Tracheal epithelial cell (primary cell): ENCODE measurements at places on chromosomes 1 and 21. TPM values are rescaled to one million over a fixed set of nuclear protein-coding genes. Genes with fewer than 3 reads are reported as not detected.

CCDC185 gene
- not detected in 2 replicates for total RNA-seq

NBPF6 gene
- not detected in 2 replicates for total RNA-seq

KLF17 gene
- 0.24 TPM in 1 of 2 replicates, not detected in the other for total RNA-seq

LIN28A gene
- total RNA-seq = not detected in 2 replicates

RGSL1 gene
- total RNA-seq = not detected in 2 replicates

ASCL5 gene
- total RNA-seq = 0.21 TPM in 1 of 2 replicates, not detected in the other

CD1C gene
- not detected in 2 replicates for total RNA-seq

GOLT1A gene
- total RNA-seq = 1.4 and 4.5 TPM in 2 replicates

TENT5C gene
- 0.21 and 0.24 TPM in 2 replicates for total RNA-seq

EXTL1 gene
- under 0.01 TPM in 1 of 2 replicates, not detected in the other for total RNA-seq

ZNF593OS gene
- not detected in 2 replicates for total RNA-seq

ESRRG gene
- total RNA-seq = under 0.01 TPM in 1 of 2 replicates, not detected in the other

DLGAP3 gene
- 0.21 TPM in 1 of 2 replicates, not detected in the other for total RNA-seq

KIF17 gene
- 1.7 TPM in 2 replicates for total RNA-seq

C1orf56 gene
- 0.72 and 1.5 TPM in 2 replicates for total RNA-seq

EPHB2 gene
- 15.1 and 63.4 TPM in 2 replicates for total RNA-seq

GADD45A gene
- 82.3 and 132 TPM in 2 replicates for total RNA-seq

IVL gene
- total RNA-seq = 0.43 and 6.5 TPM in 2 replicates

LGR6 gene
- total RNA-seq = not detected in 2 replicates

PTGER3 gene
- total RNA-seq = under 0.01 TPM in 1 of 2 replicates, not detected in the other

GPR25 gene
- total RNA-seq = not detected in 2 replicates

ATP6V1G3 gene
- not detected in 2 replicates for total RNA-seq

INAVA gene
- total RNA-seq = 38.4 and 55.7 TPM in 2 replicates

SYTL1 gene
- 53.7 and 64.3 TPM in 2 replicates for total RNA-seq

KRTAP21-2 gene
- total RNA-seq = not detected in 2 replicates

RBP7 gene
- 0.96 and 1.7 TPM in 2 replicates for total RNA-seq

AIM2 gene
- total RNA-seq = not detected in 2 replicates

PRR9 gene
- not detected in 2 replicates for total RNA-seq

GABRD gene
- total RNA-seq = 0.24 TPM in 1 of 2 replicates, not detected in the other

KRTAP13-4 gene
- not detected in 2 replicates for total RNA-seq

MAP3K7CL gene
- total RNA-seq = 6.4 and 8.4 TPM in 2 replicates

AMY2B gene
- total RNA-seq = 2.1 and 2.7 TPM in 2 replicates

SH2D5 gene
- total RNA-seq = 31.5 and 64.6 TPM in 2 replicates

GPR37L1 gene
- under 0.01 TPM in 1 of 2 replicates, not detected in the other for total RNA-seq

TXNDC12 gene
- total RNA-seq = 42.9 and 44.8 TPM in 2 replicates

MAN1C1 gene
- total RNA-seq = under 0.01 and 0.64 TPM in 2 replicates

ARMH1 gene
- total RNA-seq = 1.1 TPM in 1 of 2 replicates, not detected in the other

DIO1 gene
- total RNA-seq = not detected in 2 replicates

FAM177B gene
- total RNA-seq = 0.21 TPM in 1 of 2 replicates, not detected in the other

FCGR2B gene
- under 0.01 TPM in 1 of 2 replicates, not detected in the other for total RNA-seq
